ENCODE measurements at places on chromosomes 5 and 9.
A peak's percentile ranks its signal among the peaks of the same experiment; 100 is the strongest.

GRCh38 chr5:80370390-80370789, 37.5 kb upstream of the ZFYVE16 start:
- no peak for DNase-seq

- DNase-seq, result no peak
These were observed 335.9 kb downstream of the MSX2 start for GRCh38 chr5:175060257-175060656.

GRCh38 chr5:145838276-145838675, 3.1 kb upstream of the PRELID2 start:
- DNase-seq, result no peak

DNA sequence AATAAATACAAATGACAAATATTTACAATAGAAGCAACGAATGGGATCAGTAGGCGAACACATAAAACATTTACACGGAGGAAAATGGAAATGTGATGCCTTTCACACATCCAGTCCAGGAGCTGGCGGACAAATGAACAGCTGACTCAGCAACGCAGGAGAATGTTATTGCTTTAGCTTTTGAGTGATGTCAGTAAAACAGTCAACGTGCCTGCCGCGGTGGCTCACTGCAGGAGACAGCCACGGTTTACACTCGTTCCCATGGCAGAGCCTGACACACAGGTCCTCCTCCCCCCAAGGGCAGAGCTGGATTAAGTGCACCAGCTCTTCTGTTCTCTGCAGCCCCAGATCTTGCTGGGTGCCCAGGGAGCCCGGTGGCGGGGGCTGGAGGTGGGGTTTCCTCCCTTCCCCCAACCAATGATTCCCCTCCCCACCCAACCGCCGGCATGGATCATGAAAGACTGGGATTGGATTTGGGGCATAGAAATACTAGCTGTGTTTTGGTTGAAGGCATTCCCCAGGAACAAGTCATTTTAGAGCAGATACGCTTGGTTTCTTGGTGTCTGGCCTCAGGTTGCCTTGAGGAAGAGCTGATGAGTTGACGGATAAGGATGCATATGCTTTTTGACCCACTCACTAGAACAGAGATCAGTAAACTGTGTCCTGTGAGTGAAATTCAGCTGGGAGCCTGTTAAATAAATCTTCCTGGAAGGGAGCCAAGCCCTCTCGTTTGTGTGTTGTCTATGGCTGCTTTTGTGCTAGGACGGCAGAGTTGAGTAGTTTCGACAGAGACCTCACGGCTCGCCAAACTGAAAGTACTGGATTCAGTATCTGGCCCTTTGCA, 12.5 kb downstream of the STC2 start:
- peak; percentile 62 for DNase-seq

DNA sequence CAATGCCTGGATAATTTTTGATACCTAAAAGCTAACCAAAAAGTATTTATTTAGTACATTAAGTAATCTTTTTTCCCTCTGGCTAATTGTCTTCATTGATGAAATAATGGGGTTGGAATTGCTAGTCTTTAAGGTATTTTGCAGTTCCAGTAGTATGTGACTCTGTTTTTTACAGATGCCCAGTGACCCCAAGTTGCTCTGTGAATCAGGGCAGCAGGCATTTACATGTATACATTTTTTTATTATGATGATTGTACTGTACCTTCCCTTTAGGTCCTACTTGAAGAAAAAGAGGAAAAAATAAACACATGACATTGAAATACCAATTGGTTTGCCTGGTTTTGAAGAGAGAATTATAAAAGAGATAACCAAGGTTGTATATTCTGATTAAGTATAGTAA, 385.5 kb downstream of the ADGRV1 start:
- DNase-seq, result no peak

DNA sequence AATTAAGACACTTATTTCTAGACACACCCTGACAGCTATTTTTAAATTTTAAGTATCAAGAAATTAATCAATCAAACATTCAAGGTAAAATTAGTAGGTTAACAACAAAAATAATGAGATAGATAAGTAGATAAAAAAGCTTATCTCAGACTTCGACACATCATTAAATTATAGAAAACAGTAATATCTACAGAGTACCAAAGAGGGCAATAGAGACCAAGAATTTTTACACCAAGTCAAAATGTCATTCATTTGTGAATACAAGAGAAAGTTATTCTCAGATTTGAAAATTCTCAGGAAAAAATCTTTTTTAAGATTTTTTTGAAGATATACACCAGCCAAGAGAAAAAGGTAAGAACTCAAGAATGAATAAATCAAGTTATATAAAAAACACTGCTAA, 445.6 kb downstream of the ACTL7B start:
- no peak for DNase-seq

DNA sequence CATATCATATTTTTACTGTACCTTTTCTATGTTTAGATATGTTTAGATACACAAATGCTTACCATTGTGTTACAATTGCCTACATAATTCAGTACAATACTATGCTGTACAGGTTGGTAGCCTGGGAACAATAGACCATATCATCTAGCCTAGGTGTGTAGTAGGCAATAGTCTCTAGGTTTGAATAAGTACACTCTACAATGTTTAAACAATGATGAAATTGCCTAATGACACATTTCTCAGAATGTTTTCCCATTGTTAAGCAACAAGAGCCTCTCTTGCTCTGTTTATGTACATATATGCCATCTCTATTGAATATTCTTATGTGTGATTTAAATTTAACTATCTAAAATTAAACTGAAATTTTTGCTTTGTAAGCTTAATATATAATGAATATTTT, 209.6 kb upstream of the ST8SIA4 start:
- no peak for DNase-seq

GRCh38 chr5:88740604-88741185, 142.3 kb downstream of the MEF2C start:
- DNase-seq, result no peak

DNA sequence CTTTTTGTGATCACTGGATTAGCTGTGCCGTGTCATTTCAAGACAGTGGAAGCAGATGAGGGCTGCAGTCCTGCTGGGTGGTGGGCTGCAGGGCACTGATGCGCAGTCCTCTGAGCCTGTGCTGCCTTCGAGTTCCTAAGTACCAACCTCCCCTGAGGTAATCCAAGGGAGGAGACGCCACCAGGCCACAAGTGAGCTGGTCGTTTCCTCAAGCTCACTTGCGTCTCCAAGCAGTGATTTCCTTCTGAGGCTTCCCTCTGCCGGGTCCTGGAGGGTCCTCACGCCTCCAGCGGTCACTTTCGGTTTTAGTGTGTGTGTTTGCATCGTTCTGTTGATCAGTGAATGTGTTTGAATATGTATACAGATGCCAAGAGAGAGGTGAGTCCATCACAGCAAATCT, 115.7 kb downstream of the TRIO start:
- no peak for DNase-seq

- DNase-seq, result no peak
These were observed 645 bp downstream of the SAP30L start for GRCh38 chr5:154446195-154447088.

DNA sequence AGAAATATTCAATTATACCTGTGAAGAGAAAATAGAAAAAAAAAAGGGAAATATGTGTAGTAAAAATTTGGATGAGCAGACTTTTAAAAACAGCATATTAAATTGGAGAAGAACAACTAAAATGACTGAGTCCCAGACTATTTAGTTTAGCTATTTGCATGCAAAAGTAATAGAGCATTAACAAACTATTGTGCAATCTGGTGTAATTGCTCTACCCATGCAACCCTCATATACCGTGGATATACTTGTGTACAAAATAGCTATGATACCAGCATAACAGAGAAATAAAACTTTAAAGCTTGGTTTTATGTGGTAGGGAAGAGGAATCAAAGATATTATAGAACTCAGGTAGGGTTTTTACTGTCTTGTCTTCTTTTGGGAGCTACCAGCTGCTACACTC, 78.7 kb upstream of the PRDM9 start:
- DNase-seq, result no peak

GRCh38 chr5:55440188-55440646, 94.5 kb downstream of the PLPP1 start:
- DNase-seq, result no peak

DNA sequence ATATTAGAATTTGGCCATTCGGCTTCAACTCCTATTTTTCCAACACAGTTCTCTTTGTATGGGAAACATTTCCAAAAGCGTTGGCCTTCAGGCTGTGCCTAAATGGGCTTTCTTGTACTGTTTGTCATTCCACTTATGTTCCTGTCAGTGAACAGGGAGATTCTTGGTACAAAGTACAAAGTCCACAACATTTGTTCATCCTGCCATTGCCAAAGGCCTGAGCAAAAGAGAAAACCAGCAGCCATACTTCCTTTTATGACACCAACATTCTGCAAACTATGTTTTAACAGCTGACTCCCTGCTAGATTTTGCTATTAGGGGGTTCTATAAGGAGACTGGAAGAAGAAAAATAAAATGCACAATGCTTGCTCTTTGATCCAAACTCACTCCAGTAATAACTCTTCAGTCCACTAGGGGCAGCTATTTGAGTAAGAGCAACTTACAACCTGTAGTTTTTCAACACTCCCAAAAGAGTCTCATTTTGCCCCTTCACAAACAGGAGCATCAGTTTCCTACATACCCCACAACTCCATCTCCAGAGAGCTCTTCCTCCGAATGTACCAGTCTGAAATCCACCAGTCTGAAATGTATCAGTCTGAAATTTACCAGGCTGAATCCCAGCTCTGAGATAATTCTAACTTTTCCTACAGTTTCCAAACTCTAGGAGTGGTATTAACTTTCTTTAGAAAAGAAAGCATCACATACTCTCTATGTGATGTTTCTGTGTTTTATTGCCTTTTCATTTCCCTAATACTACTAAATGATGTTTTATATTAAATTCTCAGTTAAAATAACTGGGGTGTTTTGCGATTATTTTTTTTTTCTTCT, 693.8 kb downstream of the DNAH5 start:
- DNase-seq, result no peak

DNA sequence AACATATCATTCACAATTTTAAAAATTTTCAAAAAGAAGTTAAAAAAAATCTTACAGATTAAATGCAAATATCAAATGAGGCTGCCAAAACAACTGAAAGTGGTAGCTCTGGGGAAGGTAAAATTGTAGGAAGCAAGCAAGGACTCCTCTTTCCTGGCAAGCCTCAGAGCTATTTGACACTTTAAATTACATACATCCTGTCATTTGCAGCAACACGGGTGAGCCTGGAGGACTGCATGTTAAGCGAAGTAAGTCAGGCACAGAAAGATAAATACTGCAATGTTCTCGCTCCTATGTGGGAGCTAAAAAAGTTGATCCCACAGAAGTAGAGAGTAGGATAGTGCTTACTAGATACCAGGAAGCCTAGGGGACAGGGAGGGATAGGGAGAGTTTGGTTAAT, 58.0 kb downstream of the LPAR1 start:
- DNase-seq, result no peak

Measured in NCI-H1105 treated with DMSO at 0.1 percent for 48 hours (cell line).